Left cardiac atrium (tissue), 4 donors: ENCODE measurements at places on chromosomes 6 and 20.

GRCh38 chr6:125742464-125743120 is 6.8 kb upstream of the HEY2 start:
- DNase-seq: no peak

DNA sequence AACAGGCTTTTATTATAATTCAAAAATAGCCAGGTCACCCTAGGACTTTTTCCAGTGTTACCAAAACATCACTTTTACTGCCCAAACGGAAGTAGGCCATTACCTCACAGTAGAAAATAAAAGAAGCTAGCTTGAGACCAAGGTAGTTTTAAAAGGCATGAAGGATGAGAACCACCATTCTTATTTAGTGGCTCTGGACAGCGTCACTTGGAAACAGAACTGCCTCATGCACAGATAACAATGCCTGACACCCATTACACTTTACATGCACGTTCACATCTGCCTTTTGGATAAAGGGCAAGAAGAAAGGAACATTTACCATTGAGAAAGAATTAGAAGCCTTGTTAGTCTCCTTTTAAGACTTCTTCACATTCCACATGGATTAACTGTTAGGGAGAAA is 1.9 kb upstream of the PAQR8 start:
- DNase-seq: no peak

DNA sequence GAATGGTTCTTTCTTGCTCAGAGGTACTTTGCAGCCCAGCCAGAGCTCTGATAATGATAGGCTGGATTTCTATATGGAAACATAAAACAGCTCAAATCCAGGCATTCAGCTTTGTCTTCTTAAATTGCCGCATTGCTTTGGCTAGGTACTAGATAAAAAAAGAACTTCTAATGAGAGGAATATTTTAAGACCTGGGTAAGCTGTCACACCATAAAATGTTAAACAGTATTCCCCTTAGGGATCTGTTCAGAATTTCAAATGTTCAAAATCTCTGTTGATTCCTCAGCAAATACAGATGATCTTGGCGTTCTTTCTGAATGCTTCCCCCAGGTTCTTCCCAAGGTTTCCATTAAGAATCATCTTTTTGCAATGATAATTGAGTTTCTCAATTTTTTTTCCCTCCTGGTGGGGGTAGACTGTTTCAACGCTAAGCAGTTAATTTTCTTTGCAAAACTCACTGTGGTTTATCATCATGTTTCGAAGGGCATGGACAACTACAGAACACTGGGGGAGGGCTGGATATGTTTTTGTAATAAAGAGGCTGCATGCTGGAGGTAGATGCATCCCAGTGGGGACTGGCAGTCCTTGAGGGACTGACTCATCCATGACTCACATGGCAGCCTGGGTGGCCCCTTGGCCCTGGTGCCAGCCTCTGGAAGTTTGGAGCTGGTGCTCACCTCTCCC is 31.0 kb downstream of the TIAM2 start:
- peak; percentile 42 for DNase-seq

- no peak for DNase-seq
Measured at GRCh38 chr20:46031014-46031569, 2.1 kb downstream of the SLC12A5 start.
